ENCODE measurements at places on chromosomes 1 and 21.

DNA sequence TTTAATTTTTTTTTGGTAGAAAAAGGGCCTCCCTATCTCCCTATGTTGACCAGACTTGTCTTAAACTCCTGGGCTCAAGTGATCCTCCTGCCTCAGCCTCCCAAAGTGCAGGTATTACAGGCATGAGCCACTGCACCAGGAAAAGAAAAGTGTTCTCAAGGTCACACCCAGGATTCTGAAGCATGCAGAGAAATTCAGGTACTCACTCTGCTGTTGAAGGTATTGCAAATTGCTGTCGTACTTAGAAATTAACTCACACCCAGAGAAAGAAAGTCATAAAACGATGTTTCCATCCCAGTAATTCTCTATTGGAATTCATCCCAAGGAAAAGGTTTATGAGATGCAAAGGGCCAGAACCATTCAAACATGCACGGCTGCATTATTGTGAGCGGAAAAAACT is 73.7 kb downstream of the DHRS3 start:
- DNase-seq, result no peak

DNA sequence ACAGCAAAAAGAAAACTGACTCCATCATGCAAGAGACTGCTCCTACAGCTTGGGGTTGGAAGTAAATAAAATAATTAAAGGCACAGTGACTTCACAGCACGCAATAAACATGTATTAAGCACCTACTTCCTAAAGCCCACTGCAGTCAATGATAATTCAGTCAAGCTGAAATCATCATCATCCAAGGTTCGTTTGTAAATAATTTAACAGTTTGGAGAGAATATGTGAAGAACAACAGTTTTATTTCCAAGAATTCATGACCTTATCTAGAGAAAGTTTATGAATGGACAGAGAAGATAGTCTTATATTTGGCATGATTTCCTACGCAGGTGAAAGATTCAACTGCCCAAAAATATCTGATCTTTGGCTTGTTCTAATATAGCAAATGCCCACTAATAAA is 86.8 kb downstream of the SMYD3 start:
- no peak for DNase-seq

DNA sequence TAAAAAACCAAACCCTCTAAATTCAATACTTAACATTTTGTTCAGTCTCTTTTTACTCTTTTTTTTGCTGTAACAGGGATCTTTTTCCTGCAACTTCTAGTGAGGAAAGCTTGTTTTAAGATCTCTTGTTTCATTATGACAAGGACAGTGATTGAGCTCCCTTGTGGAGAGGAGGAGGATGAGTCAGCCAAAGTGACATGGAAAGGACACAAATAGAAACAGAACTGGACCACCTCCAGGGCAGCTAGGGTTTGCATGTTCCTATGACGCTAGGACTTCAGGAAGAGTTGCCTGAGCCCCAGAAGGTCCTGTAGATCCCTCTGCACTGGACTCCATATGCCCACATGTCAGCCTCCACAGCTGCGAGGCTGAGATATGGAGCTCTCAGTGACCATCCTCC is 212.6 kb upstream of the FAM78B start:
- no peak for DNase-seq

DNA sequence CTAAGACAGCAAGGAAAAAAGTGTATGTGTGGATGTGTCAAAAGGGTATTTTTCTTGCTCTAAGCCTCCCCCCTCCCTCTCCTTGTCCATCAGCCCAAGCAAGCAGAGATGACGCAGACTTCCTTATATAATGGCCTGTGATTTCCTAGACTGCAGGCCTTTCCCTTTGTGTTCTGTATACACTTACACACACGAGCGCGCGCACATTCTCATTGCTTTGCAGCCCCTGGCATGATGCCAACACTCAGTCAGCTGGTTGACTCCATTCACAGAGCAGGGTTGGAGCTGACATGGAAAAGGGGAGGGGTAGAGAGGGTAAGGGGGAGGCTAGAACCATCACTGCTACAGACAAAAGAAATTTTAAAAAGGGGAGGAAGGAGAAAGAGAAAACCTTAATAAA is 41.8 kb downstream of the GATAD2B start:
- peak; percentile 29 for DNase-seq

DNA sequence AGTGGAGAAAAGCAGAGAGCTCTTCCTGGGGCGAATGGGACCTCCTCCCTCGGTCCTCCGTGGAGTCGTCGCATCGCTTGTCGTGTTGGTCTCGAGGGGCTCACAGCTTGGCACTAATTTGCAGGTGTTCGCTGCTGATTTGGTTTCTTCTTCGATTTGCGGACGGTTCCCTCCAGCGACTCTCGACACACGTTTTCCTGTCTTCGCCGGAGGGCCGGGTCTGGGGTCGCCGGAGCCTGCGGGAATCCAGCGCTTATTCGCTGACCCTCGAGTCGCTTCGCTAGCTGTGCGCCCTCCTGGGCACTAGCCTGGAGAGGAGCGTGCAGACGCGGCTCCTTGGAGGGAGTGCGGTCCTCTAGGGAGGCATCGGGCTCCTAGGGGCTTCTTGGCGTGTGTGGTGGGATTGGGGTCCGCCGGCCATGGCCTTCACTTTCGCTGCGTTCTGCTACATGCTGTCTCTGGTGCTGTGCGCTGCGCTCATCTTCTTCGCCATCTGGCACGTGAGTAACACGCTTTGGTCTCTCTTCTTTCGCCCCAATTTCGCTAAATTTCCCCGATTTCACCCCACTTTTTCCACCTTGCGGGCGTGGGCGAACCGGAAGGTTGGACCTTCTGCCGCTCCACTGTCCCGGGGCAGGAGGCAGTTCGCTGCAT is 766 bp downstream of the CNIH3 start:
- no peak for DNase-seq

GRCh38 chr1:25568090-25568833 is 24.9 kb downstream of the LDLRAP1 start:
- no peak for DNase-seq

DNA sequence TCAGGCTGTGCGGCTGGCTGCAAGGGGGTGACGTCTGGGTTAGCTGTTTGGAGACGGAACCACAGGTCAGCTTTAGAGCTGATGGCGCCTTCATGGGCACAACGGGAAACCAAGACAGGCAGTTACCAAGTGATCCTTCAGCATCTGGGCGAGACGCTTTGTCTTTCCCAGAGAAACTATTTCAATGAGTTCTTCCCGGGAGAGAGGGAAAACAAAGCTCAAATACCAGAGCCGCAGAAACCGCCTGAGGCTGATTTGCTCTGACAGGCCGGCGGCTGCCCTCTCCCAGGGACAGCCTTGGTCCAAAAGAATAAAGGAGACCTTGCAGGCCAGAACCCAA is 76.5 kb downstream of the CD58 start:
- DNase-seq, result no peak

DNA sequence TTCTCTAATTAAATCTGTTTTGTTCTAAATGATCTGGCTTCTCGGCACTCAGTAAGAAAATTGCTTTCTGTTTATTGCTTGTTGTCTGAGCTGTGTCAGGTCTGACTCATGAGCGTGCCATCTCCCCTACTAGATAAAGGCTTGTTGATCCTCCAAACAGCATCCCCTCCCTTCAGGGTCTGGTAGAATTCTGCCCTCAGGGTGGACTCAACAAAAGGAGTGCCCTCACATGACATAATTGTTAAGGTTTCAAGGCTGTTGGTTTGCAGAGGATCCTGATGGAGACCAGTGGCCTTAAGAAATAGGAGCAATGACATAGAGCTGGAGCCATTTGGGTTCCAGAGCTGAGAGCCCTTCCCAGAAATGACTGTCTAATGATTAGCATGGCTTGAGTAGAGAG is 36.0 kb upstream of the ATP2B4 start:
- DNase-seq, result no peak

DNA sequence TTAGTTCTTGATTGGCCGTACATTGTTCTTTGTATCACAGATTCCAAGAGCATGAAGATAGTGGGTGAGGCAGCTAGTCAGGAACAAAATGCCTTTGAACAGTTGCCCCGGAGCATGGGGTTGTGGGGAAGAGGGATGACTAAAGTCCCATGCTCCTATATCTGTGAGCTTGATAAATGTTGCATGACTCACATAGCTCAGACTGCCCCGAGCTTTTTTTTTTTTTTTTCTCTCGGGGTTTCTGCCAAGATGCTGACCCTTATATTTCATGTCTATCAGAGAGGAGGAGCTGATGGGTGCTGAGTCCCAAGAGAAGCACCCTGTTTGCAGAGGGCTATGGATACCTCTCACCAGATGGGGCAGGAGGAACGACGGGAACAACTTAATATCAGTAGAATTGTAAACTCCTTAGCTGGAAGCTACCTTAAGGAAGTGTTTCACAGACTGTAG is 40.6 kb downstream of the SRRM1 start:
- no peak for DNase-seq

DNA sequence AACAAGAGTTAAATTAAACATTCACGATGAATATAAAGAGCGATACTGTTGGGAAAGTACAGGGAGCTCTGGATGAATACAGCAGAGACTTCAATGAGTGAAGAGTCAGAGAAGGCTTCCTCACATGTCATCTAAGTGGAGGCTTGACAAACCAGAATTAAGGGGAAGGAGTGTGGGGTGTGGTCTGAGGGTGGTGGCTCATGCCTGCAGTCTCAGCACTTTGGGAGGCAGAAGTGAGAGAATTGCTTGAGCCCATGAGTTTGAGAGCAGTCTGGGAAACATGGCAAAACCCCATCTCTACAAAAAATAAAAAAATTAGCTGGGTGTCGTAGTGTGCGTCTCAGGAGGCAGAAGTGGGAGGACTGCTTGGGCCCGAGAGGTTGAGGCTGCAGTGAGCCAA is 8.7 kb downstream of the SDHB start:
- DNase-seq, result no peak

Data from T-cell (primary cell).